ENCODE measurements at places on chromosomes 16 and 17. TPM values are rescaled to one million over a fixed set of nuclear protein-coding genes. Genes with fewer than 3 reads are reported as not detected.

The TRIM72 gene
- 0.06 TPM for total RNA-seq

DNA sequence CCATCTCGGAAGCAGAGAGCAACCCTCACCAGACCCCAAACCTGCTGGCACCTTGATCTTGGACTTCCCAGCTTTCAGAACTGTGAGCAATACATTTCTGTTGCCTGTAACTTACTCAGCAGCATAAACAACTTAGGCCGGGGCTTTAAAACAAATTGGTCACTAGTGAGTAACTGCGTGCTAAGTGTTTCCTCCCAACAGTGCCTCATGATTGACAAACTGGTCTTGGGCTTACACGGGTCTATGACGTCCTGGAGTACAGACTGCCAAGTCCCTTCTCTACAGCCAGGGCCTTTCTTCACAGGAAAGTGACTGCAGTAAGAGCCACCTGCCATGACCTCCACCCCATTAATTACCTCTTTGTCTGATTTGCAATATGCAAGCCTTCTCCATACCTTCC is 136.7 kb downstream of the XYLT1 start:
- DNase-seq: no peak

DNA sequence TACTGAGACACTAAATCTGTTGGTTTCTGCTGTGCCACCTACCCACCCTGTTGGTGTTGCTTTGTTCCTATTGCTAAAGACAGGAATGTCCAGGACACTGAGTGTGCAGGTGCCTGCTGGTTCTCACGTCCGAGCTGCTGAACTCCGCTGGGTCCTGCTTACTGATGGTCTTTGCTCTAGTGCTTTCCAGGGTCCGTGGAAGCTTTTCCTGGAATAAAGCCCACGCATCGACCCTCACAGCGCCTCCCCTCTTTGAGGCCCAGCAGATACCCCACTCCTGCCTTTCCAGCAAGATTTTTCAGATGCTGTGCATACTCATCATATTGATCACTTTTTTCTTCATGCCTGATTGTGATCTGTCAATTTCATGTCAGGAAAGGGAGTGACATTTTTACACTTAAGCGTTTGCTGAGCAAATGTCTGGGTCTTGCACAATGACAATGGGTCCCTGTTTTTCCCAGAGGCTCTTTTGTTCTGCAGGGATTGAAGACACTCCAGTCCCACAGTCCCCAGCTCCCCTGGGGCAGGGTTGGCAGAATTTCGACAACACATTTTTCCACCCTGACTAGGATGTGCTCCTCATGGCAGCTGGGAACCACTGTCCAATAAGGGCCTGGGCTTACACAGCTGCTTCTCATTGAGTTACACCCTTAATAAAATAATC is 14.6 kb downstream of the STH start:
- DNase-seq: no peak

The PEX12 gene
- 7.5 TPM for total RNA-seq

GRCh38 chr17:2218426-2218825 is 85.2 kb downstream of the SMG6 start:
- no peak for DNase-seq

DNA sequence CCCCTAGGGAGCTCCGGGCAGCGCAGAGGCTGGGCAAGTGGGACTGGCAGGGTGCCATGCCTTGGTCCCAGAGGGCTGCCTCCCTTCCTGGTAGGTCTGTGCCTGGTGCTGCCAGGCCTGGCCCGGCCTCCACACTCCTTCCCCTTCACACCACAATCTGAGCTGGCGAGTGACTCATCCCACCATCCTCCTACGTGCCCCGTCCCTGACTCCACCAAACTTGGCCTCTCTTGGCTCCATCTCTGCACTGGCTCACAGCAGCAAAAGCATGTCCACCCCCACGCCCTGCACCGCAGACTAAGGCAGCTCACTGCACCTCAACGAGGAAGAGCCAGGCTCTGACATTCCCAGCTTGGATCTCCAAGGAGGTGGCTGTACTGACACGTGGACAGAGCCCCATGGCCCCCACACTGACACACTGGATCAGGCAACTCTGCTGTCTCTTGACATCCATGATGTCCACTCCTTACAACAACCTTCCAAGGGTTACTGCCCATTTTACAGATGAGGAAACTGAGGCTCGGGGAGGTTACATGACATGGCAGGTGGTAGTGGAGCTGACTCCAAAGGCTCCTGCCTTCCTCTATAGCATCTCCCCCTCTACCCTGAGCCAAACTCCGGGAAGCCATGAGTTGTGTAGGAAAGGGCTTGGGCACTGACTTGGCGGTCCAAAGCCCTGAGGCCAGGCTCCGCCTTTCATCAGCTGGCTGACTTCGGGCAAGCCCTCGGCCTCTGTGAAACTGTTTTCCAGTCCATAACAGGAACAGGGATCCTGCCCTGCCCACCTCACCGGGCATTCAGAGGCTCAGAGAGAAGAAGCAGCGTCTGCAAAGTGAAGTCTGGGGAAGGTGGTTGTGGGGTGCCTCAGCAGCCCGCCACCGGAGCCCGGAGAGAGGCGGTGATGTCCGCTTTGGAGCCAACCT is 20.1 kb upstream of the KRT19 start:
- peak; percentile 90 for DNase-seq

The CORO6 gene
- 12.9 TPM for total RNA-seq

DNA sequence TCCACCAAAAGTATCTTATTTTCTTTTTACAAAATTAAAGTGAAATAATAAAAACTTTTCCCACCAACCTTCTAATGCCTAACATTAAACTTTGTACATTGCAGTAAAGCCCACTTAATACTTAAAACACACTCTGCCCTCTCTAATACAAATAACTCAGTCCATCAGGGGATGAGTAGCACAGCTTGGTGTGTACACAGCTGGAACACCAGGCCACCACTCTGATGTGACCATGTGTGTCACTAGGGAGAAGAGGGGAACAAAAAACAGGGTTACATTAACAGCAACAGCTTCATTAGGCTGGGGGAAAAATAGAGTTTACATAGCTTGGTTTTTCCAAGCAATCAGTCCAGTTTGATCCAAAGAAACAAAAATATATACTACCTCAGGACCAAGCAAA is 295.0 kb downstream of the CEP112 start:
- no peak for DNase-seq

- DNase-seq: no peak
Observed at GRCh38 chr17:81870981-81871386, at the start of gene ARHGDIA. Gene ARHGDIA (minus strand): TSS chr17:81871337. CDS start chr17:81869930, 1,407 bp downstream.

The ZFP90 gene
- total RNA-seq: 24.2 TPM

DNA sequence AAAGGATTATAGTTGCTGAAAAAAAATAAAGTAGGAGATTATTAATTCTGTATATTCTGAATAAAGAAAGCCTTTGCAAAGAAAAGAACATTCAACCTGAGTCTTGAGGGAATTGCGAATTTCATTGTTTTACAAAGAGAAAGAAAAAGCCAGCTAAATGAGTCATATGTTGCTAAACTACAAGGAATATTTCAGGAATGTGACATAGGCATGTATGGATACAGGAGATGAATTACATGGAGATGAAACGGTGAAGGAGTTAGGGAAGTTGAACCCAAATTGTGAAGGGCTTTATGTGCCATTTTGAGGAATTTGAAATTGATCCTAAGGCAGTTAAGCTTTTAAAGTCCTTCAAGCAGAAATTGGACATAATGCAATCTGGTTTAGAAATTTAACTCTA is 177.3 kb upstream of the RBL2 start:
- no peak for DNase-seq

GRCh38 chr16:47125757-47126156 is 18.0 kb downstream of the NETO2 start:
- DNase-seq: no peak

DNA sequence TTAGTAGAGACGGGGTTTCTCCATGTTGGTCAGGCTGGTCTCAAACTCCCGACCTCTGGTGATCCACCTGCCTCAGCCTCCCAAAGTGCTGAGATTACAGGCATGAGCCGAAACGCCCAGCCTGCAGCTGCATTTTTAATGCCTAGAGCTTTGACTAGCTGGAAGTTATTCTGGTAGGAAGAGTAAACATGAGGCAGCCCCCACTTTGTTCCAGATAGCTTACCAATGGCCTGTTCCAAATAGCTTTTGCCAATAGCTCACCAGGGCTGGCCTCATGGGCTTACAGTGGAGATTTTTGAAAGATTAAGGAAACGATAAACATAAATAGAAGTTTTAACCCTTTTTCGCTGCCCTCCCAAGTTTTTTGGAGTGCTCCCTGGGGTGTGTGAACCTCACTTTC is 9.8 kb downstream of the TRPV2 start:
- no peak for DNase-seq

GRCh38 chr17:38559051-38559879 is 46.5 kb downstream of the SRCIN1 start:
- peak; percentile 91 for DNase-seq

- peak; percentile 89 for DNase-seq
Observed at GRCh38 chr16:11255737-11256660, at the start of gene SOCS1. Gene SOCS1 (minus strand): TSS chr16:11256204. CDS start chr16:11255478, 726 bp downstream.

The NKD1 gene
- 32.0 TPM for total RNA-seq

DNA sequence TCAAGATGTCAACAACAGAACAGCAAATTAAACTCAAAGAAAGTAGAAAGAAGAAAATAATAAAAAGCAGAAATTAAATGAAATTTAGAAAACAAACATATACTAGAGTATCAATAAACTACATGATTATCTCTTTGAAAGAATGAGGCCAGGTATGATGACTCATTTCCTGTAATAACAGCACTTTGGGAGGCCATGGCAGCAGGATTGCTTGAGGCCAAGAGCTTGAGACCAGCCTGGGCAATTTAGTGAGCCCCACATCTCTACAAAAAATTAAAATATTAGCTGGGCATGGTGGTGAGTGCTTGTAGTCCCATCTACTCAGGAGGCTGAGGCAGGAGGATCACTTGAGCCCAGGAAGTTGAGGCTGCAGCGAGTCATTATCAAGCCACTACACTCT is 232.5 kb downstream of the RAB11FIP4 start:
- no peak for DNase-seq

DNA sequence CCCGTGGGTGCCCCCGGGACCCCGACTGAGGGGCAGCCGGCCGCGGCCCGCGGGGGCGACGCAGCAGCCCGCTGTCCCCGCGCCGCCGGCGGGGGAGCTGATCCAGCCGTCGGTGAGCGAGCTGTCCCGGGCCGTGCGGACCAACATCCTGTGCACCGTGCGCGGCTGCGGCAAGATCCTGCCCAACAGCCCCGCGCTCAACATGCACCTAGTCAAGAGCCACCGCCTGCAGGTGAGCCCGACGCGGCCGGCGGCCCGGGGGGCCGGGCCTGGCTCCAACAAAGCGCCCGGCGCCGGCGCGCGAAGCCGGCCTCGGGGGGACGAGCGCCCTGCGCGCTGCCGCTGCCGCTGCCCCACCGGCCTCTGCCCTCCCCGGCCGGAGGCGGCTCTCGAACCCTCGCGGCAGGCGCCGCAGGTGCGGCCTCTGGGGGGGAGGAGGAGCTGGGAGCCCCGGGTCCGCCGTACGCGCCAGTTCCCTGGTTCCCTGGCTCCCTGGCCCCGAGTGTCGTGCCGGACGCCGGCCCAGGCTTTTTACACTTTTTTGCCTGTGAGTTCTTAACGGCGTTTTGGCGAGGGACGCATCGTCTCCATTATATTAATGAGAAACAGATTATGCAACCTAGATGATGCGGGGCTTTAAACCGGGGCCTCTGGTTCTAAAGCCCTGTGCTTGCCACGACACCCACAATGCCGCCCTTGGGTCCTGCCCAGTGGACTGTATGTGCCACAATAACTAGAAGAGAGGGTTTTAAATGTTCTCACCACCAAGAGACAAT is 521 bp downstream of the ATMIN start:
- no peak for DNase-seq

- DNase-seq: no peak
Observed at GRCh38 chr16:48117217-48118105, 38.3 kb downstream of the ABCC12 start.

The ITGAX gene
- 16.1 TPM for total RNA-seq

- no peak for DNase-seq
Observed at GRCh38 chr16:11711662-11712061, 31.0 kb downstream of the TXNDC11 start.

GRCh38 chr16:84526794-84527531 is 22.5 kb upstream of the MEAK7 start:
- no peak for DNase-seq

DNA sequence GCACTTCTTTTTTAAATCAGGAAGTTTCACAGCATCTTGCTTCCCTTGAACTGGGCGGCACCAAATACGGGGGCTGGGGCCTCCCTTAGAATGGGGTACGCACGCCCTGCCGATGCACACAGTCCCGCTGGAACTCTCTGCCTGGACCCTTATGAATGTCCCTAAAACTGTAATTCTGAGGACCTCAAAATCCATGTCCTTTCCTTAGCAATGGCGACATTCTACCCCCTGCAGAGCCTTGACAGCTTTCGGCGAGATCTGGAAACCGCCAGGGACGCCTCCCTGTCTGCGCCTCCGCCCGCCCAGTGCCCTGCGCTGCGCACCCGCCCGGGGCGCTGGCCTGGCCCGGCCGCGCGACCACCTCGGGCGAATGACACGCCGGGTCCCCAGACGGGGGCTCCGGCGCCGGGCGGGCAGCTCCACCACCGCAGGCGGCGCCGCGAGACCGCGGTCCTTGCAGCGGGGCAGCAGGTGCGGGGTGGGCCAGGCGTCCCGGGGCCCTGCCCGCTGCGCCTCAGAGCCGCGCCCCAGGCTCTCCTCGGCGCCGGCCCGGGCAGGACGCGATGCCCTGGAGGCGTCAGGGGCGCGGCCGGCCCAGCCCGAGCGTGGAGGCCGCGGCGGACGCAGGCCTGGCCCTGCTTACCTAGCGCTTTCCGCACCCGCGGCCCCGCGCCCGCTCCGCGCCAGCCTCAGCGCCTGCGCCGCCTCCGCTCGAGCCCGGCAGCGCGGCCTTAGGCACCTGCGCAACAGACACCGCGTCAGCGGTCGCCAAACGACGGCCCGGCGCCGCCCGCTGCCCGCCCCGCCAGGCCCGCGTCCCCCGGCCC is 548 bp downstream of the HAGH start:
- peak; percentile 36 for DNase-seq

- DNase-seq: no peak
Observed at GRCh38 chr17:18314059-18314730, 599 bp downstream of the TOP3A start.

GRCh38 chr17:41635121-41636097 is 11.0 kb upstream of the KRT17 start:
- peak; percentile 26 for DNase-seq

The LYRM1 gene
- 28.6 TPM for total RNA-seq

DNA sequence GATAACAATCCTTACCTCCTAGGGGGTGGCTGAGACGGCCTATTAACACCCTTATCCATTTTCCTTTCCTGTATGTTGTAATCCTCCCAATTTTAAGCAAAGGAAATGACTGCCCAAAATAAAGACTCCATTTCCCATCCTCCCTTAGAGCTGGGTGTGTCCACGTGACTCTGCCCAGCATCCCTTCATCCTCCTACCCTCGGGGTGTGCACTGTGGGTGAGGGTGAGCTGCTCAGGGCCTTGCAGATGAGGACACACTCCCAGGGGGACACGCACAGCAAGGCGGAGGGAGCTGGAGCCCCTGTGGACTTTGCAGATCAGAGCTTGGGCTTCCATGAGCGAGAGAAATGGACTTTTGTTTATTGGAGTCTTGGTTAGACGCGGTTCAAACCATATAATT is 186.8 kb downstream of the IRF8 start:
- DNase-seq: no peak

- DNase-seq: no peak
Observed at GRCh38 chr17:6938637-6939036, 57.2 kb upstream of the ALOX12 start.

The BCAR1 gene
- total RNA-seq: 223 TPM

GRCh38 chr16:23420011-23420410 is 33.0 kb downstream of the COG7 start:
- no peak for DNase-seq

Data from mucosa of gallbladder (tissue), 1 donor.